ENCODE measurements at places on chromosomes 3 and 15.

DNA sequence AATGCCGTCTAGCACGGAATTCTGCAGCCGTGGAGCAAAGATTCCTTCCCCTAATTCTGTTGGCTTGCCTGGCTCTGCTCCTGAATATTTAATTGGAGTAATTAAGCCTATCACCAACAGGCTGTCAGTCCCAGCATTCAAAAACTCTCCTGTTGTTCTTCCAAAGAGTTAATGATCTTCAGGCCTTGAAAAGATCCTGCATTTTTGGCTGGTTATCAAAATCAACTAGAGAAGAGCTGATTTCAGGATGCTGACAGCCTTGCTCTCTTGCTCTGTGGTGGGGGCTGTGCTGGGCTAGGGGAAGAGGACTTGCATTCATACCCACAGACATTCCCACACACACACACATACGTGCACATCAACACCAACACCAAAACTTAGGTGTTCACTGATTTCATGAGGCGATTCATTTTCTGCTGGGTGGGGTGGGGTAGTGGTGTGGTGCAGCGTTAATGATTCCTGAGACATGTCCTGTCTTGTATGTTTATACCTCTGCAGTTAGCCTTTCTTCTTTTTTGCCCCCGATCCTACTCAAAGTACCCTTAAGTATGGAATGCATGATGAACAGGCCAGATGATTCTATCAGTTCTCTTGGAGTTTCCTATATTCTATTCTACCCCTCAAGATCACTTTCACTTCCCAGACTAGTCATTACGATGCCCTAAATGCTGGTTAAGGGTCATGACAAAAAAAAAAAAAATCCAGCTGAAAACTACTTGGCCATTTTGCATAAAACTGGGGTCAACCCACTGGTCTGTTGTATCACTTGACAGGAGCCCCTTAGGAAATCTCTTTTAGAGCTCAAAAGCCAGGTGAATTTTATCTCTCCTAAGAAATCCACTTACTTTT lies 42.3 kb downstream of the CPN2 start:
- DNase-seq, result no peak
- H3K4me1 ChIP-seq, result peaks cover 28% of the 10 kb centered on the region
- H3K27me3 ChIP-seq, result no peaks in the 10 kb centered on the region
- H3K27ac ChIP-seq, result no peak overlapping the region
- no peak overlapping the region for H3K4me3 ChIP-seq

DNA sequence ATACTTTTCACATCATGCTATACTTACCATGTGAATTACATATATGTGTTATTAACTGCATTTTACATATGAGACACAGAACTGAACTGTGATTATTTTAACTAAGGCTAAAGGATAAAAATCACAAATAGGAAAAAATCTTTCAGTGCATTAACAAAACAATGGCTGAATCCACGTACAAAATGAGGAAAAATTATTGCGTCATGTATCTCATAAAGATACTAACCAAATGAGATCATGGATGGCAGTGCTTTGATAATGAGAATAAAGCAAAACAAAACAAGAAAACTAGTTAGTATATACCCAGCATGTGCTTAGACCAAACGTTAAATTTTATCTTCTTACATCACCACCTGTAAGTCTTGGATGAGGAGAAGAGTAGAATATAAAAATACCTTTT lies 66.0 kb downstream of the SCAPER start:
- no peaks in the 10 kb centered on the region for H3K36me3 ChIP-seq
- no peak overlapping the region for H3K27ac ChIP-seq
- DNase-seq, result no peak
- no peak overlapping the region for H3K4me3 ChIP-seq

DNA sequence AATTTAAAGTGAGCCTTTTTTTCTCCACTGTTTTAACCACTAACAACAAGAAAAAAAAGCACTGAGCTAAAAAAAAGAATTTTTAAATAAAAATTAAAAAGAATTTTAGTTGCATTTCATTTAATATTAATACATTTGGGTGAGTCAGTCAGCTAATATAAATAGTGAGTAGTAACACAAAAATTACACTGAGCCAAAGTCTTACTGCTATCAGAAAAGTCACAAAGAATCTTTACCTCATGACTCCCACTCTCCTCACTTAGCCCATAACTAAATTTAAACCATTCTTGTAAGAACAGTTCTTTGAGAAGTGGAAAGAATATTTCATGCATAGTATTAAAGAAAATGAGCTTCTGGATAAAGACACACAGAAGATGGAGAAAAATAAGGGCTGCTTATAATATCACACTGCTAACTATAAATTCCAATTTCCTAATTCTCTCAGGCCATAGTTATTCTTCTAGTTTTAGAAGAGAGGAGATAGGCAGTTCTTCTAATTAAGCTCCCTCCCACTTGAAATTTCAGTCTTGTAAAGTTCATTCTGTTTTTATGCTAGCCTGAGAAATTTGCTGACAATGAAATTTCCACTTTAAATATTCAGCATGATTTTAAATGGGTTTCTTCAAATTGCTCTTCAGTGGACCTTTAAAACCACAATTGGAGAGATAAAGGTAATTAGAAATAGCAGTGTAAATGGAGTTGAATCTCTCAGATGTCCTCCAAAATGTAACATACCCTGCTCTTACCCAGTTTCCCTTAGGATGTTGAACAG lies 17.6 kb downstream of the SHQ1 start:
- no peak for DNase-seq
- no peaks in the 10 kb centered on the region for H3K27me3 ChIP-seq
- H3K4me1 ChIP-seq, result no peaks in the 10 kb centered on the region
- no peak overlapping the region for H3K27ac ChIP-seq

GRCh38 chr15:60358935-60359682 lies 38.7 kb downstream of the ANXA2 start:
- no peak overlapping the region for H3K4me3 ChIP-seq
- H3K36me3 ChIP-seq, result peaks cover 80% of the 10 kb centered on the region
- H3K4me1 ChIP-seq, result peaks cover 14% of the 10 kb centered on the region
- no peaks in the 10 kb centered on the region for H3K27me3 ChIP-seq
- H3K27ac ChIP-seq, result no peak overlapping the region
- no peak for DNase-seq
